Activated T-cell treated with anti-CD3 and anti-CD28 coated beads for 24 hours (primary cell): ENCODE measurements at places on chromosomes 7 and 10.
A peak's percentile ranks its signal among the peaks of the same experiment; 100 is the strongest.

- no peak for DNase-seq
These were observed 80.1 kb upstream of the ADO start for GRCh38 chr10:62724465-62724864.

GRCh38 chr7:73971322-73971703, 56.7 kb upstream of the ELN start:
- DNase-seq: no peak

- DNase-seq: no peak
These were observed 34.5 kb downstream of the PPIF start for GRCh38 chr10:79381804-79382221.

GRCh38 chr7:85405016-85405902, 218.4 kb upstream of the SEMA3D start:
- DNase-seq: no peak

- DNase-seq: no peak
These were observed 41.5 kb downstream of the DOCK1 start for GRCh38 chr10:126946746-126947145.

- peak; percentile 35 for DNase-seq
These were observed 10.4 kb downstream of the CHST3 start for GRCh38 chr10:71974489-71975021.

GRCh38 chr7:78296046-78296597, 497.5 kb downstream of the PHTF2 start:
- DNase-seq: no peak

GRCh38 chr7:116030651-116031276, at the start of gene TFEC:
Gene TFEC (minus strand): TSS chr7:116030763. CDS start chr7:115984441, 46,322 bp downstream.
- DNase-seq: no peak

DNA sequence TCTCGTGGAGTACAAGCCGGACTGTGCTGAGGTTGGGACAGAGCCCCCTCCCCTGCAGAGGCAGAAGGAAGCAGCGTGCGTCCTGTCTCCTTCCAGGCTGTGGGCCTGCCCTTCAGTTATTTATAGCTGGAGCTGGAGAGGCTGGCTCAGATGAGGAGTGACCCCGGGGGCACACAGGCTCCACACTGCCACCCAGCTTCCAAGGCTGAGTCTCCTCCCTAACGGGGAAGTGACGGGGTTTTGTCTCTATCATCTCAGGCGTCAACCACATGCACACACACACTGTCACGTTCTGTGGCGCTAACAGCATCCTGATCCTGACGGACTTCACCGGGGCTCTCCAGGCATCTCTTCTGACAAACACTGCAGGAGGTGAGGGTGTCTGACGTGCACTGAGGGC, 25.4 kb downstream of the AMZ1 start:
- DNase-seq: no peak

DNA sequence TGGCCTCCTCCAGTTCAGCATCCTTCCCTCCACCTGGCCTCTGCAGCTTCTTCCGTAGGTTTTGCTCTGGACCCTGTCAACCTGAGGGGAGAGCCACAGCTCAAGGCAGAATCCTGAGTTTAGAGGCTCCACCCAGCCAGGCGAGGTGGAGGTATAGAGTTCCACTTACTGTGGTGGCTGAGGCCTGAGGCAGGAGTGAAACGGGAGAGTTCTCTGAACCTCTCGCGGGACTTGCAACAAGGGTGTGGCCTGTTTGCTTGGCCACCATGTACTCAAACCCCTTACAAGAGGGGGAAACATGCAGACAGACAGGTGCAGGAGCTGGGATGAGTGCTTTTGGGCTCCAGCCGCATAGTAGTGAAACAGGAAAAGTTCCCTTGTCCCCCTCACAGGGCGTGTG, 154.0 kb upstream of the C7orf33 start:
- DNase-seq: no peak

DNA sequence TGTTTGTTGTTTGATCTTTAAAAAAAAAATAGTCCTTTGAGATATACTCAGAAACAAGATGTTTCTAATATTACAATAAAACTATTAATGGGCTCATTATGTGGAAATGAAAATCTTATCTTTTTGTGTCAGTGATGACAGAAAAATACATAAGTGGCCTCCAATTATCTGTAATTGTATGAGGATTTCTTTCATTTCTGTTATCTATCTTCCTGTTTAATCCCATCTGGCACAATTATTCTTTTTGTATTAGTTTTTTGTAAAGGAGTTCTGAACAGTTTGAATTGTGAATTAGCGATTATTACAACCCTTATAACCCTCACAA, 270.8 kb downstream of the BBS9 start:
- DNase-seq: no peak

DNA sequence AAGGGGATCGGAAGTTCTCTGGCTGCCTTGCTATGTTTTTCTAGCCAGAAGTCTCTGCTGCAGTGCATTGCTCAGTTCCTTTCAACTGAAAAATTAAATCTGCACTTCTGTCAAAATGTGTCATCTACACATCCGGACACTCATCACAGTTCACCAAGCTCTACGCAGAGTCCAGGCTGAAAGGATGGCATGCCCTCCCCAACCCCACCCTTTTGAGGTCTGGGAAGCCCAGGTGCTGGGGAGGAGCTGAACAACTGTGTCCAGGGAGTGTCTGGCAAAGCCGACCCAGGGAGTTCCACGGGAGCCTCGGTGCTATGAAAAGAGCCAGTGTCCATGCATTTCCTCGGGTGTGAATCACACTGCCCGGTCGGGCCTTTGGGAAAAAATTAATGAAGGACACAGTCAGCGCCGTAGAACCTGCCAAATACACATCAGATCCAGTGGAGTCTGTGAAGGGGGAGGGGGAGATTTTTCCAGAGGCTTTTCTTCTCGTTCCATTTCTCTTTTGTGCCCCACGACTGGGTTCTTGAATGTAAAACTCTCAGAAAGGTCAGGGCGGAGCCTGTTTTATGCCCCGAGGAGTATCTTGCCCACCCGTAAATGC, 757 bp upstream of the PALS2 start:
- peak; percentile 11 for DNase-seq

DNA sequence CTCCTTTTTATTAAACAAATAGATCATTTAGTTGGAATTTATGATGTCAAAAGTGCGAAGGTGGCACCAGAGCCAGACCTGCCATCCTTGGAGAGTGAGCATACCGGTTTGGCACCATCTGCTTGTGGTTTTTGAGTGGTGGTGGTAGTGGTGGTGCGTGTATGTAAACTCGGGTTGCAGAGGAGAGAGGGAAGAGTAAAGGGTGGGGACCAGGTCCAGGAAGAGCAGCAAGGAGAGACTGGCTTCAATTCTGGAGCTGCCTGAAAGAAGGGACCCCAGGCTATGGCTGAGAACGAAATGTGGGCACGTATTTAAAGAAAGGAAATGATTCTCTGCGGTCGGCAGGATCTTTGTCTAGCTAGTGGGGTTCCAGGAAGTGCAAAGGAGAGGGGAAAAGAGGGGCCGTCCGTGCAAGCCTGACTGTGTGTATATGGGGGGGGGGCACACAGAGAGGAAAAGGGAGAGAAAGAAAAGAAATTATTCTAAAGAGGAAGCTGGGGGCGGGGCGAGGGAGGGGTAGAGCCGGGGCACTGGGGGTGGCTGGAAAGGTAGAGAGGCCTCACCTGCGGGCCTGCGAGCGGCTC, 448 bp upstream of the GOLGA7B start:
- no peak for DNase-seq

GRCh38 chr10:44857363-44858016, 53.6 kb upstream of the TMEM72 start:
- peak; percentile 42 for DNase-seq

GRCh38 chr10:44046605-44047004, 338.3 kb downstream of the CXCL12 start:
- no peak for DNase-seq

GRCh38 chr7:102073931-102074880, 212.5 kb upstream of the SH2B2 start:
- DNase-seq: no peak

GRCh38 chr7:29764227-29764626, 42.1 kb upstream of the WIPF3 start:
- DNase-seq: no peak

DNA sequence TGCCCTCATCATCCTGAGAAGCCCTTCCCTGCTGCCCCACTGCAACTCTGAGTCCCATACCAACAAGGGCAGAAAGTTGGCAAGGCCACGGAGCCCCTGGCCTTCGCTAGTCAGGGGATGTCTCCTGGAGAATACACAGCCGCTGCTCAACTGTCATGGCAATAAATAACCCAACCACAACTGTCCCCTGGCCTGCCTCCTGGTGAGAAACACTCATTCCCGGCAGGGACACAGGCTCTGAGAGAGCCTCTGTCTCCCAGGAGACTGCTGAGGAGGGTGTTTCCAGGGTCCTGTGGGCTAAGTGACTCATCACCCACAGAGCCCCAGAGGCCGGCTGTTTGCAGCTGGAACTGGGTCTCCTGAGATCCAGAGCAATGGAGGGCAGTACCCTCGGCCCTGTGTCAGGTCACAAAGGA, 354.1 kb downstream of the TNS3 start:
- DNase-seq: no peak

DNA sequence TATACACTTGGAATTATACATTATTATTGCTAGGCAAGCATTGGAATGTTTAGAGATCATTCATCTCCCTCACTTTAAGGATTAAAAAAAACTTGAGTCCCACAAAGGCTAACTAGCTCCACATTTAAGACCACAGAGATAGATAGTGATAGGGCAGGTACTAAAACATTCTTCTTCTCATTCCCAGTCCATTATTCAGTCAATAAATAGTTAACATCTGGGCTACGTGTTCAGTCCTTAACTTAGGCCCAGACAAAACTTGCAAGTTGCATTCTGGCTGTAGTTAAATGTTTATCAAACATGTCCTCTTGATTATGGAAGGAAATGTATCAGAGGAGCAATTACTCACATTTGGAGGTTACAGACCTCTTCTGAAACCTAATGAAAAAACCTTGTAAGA, 2.4 kb downstream of the GNG11 start:
- no peak for DNase-seq

- DNase-seq: no peak
These were observed 154.6 kb downstream of the TPST1 start for GRCh38 chr7:66359656-66360211.

GRCh38 chr7:41481353-41481752, 221.5 kb downstream of the INHBA start:
- no peak for DNase-seq

DNA sequence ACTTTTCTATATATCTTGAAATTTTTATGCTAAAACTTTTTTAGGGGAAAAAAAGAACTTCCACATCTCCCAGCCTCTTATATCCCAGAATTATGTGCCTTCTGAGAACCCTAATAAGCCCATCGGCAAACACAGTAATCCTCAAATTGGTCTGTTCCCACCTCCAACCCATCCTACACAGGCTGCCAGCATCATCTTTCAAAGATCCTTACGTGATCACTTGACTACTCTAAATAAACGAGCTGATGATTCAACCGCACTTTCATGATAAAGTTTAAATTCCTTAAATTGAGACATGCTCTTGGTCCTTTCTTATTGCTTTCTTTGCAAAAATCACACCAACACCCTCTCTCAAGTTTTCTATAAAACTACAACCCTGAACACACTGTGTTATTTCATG, 52.5 kb downstream of the MPP7 start:
- no peak for DNase-seq

GRCh38 chr10:73910764-73911552, at the start of gene PLAU:
Gene PLAU (plus strand): TSS chr10:73911132. CDS start chr10:73911556, 424 bp downstream.
- no peak for DNase-seq

GRCh38 chr7:43096875-43097274, 15.6 kb upstream of the HECW1 start:
- DNase-seq: no peak

GRCh38 chr7:114481999-114482398, 67.4 kb downstream of the FOXP2 start:
- DNase-seq: no peak

DNA sequence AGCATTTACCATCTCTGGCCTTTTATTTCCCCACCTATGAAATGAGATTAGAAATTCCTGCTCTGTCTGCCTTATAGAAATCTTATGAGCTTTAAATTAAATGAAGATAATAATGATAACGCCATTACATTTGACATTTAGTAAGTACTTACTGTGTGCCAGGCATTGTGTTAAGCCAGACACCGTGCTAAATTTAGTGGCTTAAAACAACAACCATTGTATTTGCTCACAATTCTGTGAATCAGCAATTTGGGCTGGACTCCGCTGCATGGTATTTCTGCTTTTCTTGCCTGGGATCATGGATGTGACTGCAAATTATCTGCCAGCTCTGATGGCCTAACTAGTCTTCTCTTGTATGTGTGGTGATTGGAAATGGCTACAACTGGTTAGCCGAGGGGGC, 56.4 kb upstream of the CCDC6 start:
- DNase-seq: no peak

DNA sequence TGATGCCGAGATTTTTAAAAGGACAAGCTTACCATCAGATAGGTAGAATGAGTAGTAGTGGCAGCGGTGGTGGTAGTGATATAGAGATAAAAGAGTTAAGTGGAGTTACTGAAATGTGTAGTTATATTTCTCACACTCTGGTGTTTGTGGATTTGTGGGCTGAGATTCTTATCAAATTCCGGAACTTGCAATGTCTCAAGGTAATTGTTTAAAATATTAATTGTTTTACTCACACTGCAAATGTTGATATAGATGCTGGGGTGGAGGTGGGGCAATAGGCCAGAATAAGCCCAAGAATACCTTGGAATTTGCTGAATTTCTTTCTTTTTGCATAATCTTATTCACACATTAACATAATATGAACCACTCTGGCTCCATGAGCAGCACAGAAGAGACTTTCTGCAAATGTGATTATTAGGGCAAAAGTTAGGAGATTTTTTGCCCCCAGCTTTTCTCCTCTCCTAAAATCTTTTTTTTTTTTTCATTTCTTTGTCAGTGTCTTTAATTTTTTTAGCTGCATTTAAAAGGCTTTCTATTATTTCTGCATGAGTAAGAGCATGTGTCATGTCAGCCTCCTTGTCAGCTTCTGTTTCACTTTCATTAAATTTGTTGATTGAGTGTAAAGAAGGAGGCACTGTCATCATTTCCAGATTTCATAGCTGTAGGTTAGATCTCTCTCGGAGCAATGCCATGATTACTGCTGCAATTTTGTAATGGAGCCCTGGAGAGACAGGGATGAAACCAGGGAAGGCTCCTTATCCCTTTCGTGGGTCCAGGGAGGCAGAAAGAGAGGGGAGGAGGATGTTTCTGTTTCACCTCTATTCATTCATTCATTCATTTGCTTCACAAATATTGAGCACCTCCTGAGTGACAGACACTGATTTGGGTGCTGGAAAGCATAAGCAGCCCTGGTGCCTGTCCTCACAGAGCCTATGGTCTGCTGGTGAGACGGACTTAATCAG, 13.1 kb upstream of the SGMS1 start:
- no peak for DNase-seq

- DNase-seq: no peak
These were observed 7.1 kb downstream of the RCC1L start for GRCh38 chr7:75066521-75066920.

DNA sequence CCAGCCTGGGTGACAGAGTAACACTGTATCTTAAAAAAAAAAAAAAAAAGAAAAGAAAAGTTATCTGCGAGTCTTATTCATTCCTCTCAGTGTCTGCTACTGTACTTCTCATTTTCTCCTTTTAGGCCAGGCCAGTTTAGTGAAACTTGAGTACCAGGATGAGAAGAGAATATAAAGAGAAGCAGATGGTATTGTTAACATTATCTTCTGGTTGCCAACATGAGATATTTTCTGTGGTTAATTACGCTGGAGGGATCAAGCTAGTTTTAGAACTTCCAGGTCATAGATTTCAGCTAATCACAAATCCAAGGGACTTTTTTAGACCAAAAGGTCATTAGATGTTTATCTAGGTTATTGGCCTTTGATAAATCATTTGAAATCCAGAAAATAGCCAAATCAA, 252.6 kb upstream of the SMIM30 start:
- no peak for DNase-seq

GRCh38 chr7:851204-851603, 18.9 kb downstream of the SUN1 start:
- no peak for DNase-seq
